CMK (cell line): ENCODE measurements at places on chromosomes 3 and 15.

- DNase-seq: no peak
Measured at GRCh38 chr3:52021489-52022268, 26.0 kb upstream of the RPL29 start.

GRCh38 chr3:171225708-171226107 lies 199.2 kb upstream of the SLC2A2 start:
- no peak for DNase-seq

GRCh38 chr3:186361762-186362536 lies at the start of gene DGKG:
TSS of gene DGKG (minus strand) at chr3:186362234. CDS start at chr3:186320459, 41,775 bp downstream.
- no peak for DNase-seq

GRCh38 chr15:56639631-56640030 lies 93.7 kb downstream of the ZNF280D start:
- DNase-seq: no peak

DNA sequence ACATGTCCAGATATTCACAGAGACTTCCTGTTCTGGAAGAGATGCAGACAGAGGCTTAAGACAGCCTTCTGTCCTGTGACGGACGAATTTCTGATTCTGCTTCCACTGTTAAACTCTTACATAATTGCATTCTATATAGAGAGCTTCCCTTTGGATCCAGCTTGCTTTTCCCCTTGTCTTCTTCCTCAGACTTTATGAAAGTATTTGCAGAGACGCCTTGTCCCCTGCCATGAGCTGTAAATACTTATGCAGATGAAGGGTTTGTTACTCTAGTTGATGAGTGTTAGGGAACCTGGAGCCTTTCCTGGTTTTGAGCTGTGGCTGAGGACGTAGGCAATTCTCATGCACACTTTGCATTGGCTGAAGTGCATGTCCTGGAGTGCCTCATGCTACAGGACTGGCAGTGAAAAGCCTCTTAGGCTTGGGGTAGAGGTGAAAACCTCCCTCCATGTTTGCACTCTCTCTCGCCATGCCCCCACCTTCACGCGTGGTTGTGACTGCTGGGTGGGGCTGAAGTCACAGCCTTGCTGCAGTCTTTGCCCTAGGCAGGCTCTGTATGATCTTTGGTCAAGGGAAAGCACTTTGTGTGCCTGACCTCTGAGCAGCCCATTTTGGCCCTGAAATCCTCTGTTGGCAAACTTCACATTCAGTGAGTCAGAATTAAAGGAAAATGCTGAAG lies 286.6 kb downstream of the PTPRG start:
- DNase-seq: no peak

- no peak for DNase-seq
Measured at GRCh38 chr3:195542316-195542697, 818 bp downstream of the PPP1R2 start.

DNA sequence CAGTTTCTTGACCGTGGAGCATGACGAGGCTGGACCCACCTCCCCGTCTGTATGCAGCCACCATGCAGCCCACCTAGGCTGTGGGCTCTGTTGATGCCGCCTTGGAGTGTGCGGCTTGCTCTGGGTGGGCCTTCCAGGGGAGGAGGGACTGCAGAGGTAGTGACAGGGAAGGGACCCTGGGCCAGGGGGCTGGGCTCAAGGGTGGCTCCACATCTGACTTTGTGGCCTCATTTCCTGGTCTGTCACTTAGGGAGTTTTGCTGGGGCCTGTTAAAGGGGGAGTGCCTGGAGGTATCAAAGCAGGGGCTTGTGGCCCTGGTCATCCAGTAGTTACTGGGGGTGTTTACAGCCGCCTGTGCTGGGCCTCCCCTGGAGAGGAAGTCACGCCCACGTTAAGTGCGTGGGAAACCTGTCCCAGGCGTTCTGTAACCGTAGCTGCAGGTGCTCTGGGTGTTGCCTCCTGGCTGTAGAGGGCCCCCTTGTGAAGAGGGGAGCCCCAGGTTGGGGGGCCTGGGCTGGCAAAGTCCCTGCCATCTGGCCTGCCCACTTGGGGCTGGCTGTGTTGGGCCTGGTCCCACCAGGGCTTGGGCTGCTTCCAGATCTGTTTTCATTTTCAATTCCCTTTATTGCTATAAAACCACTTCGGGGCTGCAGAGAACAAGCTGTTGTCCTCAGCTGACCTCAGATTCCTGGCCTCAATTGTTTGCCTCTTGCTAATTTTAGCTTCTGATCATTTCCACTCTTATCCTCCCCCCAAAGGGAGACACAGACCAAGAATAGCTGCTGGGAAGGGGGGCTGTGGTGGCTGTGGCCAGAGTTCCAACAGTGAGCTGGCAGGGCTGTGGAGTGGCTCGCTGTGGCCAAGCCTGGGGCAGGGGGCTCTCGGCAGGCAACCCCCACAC lies 26.5 kb downstream of the KLF13 start:
- DNase-seq: no peak

GRCh38 chr15:67101911-67102598 lies 36.7 kb downstream of the SMAD3 start:
- DNase-seq: no peak

DNA sequence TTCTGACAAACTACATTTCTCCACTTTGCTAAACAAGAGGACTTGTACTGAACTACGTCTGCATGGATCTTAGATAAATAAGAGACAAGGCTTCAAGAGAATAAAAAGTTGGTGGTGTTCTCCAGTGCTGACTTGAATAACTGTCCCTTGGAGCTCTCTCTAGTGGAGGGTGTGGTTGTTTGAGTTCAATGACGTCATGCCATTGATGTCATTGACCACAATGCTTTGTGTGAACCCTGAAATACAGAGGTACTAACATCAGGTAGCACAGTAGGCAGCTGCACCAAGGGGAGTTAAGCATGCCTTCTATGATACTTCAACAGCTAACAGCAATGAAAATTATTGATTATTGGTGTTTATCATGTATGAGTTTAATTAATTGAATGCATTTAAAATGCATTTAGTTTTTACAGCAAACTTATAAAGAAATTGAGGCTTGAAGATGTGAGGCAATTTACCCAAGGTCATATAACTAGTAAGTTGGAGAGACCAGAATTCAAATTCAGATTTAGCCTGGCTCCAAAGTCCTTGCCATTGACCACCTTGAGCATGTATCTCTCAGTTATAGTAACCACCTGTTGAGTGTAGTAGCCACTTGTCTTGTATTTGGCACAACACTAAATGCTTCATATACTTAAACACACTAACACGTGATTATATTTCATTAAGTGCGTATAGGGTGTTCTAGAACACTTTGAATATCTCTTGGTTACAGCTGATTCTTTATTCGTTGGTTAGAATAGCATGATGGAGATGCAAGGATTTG lies 126.0 kb upstream of the ANKRD28 start:
- no peak for DNase-seq

DNA sequence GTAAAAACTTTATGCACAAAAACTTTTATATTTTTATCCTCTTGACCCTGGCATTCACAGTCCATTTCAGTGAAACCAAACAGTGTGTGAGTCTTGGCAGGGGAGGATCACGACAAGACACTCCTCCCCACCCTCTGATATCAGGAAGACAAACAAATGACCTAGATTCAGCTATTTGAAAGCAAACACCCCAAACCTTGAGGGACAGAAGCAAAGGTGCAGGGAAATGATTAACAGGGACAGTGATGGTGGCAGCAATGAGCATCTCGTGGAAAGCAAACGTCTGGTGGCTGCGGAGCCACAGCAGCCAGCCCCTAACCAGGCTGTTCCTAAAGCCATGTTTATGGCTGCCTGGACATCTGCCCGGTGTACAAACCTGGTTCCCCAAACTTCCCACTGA lies 52.1 kb downstream of the FSIP1 start:
- DNase-seq: no peak

DNA sequence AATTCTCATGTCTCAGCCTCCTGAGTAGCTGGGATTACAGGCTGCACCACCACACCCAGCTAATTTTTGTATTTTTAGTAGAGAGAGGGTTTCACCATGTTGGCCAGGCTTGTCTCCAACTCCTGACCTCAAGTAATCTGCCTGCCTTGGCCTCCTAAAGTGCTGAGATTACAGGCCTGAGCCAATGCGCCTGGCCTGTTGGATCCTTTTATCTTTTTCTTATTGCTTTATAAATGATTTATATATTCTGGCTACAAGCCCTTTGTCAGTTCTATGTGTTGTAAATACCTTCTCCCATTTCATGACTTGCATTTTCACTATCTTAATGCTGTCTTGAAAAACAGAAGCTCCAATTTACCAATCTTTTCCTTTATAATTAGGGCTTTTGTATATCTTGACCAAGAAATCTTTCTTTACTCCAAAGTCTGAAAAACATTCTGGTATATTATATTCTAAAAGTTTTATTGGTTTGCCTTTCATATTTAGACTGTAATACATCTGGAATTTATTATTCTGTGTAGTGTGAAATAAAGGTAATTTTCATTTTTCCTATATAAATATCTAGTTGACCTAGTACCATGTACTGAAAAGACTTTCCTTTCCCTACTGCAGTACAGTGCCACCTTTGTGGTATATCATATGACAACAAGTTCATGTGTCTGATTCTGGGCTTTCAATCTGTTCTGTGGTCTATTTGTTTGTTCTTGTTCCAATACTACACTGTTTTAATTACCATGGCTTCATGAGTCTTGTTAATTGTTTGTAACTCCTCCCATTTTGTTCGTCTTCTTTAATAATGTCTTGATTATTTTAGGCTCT lies 52.9 kb upstream of the RNU6-1 start:
- DNase-seq: no peak

GRCh38 chr3:120780977-120781376 lies 38.4 kb downstream of the GTF2E1 start:
- no peak for DNase-seq

DNA sequence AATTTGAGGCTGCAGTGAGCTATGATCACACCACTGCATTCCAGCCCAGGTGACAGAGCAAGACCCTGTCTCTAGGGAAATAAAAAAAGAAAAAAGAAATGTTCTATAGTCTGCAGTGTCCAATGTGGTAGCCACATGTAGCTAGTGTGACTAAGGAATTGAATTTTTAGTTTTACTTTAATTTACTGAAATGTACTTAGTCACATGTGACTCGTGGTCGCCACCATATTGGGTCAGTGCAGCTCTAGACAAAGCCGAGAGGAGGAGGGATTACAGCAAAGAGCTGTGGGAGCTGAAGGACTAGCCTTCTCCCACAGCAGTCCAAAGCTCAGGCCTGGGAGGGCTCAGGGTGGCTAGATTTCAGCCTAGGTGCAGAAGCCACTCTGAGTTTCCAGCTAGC lies 65.9 kb upstream of the NTRK3 start:
- no peak for DNase-seq

GRCh38 chr15:69140306-69140705 lies 20.1 kb upstream of the GLCE start:
- DNase-seq: no peak

DNA sequence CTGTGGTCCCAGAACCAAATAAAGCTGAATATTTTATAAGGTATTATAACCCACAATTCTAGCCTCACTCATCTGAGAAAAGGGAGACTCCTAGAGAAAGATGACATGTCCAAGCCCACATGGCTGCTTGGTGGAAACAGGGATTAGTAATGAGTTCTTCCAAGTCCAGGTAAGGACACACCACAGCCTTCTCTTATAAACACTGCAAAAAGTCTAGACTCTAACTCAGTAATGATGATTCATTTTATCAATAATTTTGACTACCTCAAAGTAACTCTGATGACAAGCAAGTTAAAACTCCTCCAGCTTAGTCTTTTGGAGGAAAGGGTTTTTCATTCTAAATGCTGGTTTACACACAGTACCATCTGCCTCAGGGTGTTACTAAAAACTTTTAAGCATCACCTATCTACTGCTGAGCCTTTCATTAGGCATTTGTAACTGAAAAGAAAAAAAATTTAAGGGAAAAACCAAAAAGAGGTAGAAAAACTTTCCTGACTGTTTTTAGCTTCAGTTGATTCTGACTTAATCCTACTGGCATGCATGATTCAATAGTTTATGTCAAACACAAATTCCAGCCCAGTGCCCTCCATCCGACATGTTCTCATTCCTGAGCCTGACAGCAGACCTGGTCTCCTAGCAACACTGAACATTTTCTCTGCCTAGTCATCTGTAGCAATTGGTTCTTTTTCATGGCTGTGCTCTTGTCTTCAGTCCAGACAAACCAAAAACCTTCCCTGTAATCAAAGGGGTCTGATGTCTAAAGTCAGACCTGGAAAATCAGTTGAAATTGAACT lies 43.9 kb downstream of the P3H2 start:
- DNase-seq: no peak

- no peak for DNase-seq
Measured at GRCh38 chr15:95990833-95991232, 339.7 kb upstream of the NR2F2 start.

- no peak for DNase-seq
Measured at GRCh38 chr3:47247131-47248064, 35.2 kb downstream of the KIF9 start.

DNA sequence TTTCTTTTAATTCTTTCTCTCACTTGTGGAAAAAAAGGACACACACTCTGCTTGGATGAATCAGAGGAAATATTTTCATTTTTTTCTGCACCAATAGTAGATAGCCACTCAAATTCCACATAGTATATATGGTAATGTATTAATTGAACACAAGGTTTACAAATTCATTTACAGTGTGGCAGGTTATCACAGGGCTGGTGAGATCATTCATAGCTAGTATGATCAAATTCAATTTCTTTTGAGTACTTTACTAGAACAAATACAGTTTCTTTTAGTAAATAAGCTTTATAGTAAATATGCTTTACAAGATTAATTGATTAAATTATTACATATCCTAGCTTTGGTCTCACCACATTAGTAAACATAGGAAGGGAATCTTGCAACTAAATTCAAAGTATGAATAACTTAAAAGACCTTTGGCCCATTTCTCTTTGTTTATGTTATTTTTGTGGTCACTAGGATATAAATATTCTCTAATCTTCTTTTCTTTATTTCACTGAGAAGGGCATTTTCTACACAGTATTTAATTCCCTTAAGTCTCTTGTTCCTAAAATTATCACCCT lies 40.1 kb upstream of the PARP14 start:
- DNase-seq: no peak

DNA sequence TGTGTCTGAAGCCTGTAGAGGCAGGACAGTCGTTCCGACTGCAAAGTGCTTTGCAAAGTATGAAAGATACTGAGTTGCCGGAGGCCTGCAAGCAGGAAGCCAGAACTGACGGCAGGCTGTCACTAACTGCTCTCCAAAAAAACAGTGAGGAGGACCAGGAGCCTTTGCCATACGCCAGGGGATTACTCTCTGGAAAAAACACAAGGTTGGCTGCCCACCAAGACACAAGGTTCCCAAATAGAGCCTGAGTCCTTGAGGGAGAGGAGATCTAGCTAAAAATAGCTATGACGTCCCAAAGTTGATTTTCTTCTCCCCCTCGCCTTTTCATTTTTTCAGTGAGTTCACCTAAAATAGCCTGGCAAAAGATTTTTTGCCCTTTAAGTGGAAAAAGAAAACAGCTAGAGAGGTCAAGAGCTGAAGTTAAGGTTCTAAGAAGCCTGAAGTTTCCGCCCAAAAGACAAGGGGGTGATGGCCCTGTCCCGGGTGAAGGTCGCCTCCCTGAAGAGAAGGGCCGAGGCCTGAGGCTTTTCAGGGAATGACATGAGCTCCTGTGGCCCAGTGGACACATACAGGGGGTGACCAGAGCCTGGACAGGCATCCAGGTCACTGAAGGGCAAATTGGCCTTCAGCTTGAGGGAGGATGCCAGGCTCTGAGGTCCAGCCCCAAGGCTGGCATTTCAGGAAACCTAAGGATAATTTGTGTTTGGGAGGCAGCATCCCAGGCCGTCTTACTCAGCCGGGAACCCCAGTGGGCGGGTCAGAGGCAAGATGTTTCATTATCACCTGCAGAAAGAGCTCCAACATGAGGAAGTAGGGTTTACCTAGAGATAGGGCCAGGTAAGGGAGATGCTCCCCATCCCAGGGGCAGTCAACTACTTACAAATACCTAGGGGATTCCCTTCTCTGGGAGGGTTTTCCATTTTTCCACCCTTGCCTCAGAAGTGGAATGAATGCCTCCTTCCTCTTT lies 44.9 kb upstream of the DGKG start:
- no peak for DNase-seq

- DNase-seq: no peak
Measured at GRCh38 chr3:41434781-41435180, 235.5 kb downstream of the CTNNB1 start.
